Fibroblast of mammary gland (primary cell): ENCODE measurements at places on chromosomes 5 and 9.
A peak's percentile ranks its signal among the peaks of the same experiment; 100 is the strongest.

GRCh38 chr9:100848726-100849125 is 179.8 kb upstream of the PLPPR1 start:
- no peak for DNase-seq

GRCh38 chr5:1235379-1235778 is 10.2 kb downstream of the SLC6A18 start:
- DNase-seq = no peak

GRCh38 chr5:404666-405241 is 38.2 kb upstream of the EXOC3 start:
- no peak for DNase-seq

DNA sequence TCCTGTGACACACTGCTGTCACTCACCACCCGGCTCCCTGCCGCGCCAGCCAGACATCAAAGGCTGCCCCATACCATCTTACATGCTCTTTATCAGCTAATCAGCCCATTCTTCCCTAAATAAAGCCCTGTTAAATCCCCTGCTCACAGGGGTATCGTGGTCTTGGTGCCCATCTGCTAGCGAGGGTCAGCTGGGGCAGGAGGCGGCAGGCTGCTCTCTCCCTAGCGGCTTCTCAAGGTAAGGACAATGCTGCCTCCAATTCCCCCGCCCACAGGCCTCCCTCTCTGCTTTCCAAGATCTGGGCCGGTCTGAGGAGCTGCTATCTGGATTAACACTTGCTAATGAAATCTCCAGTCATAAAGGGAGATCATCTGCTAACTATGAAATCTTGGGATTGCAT is 26.8 kb downstream of the BARHL1 start:
- DNase-seq = no peak

GRCh38 chr9:98315067-98315453 is 59.6 kb upstream of the TBC1D2 start:
- no peak for DNase-seq

DNA sequence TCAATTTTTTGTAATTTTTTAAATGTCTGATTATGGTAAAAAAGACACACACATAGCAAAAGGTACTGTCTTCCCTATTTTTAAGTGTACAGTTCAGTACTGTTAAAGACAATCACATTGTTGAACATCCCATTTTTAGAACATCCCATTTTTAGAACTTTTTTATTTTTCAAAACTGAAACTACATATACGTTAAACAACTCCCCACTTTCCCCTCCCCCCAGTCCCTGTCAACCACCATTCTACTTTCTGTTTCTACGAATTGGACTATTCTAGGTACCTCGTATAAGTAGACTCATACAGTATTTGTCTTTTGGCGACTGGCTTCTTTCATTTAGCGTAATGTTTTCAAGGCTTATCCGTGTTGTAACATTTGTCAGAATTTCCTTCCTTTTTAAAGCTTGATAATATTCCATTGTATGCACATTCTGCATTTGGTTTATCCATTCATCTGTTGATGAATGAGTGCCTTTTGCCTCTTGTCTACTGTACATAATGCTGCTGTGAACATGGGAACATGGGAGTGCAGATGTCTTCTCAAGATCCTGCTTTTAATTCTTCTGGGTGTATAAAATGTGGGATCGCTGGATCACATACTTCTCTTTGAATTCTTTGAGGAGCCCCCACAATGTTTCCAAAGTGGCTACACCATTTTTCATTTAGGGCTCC is 154.0 kb downstream of the PIK3R1 start:
- DNase-seq = no peak

DNA sequence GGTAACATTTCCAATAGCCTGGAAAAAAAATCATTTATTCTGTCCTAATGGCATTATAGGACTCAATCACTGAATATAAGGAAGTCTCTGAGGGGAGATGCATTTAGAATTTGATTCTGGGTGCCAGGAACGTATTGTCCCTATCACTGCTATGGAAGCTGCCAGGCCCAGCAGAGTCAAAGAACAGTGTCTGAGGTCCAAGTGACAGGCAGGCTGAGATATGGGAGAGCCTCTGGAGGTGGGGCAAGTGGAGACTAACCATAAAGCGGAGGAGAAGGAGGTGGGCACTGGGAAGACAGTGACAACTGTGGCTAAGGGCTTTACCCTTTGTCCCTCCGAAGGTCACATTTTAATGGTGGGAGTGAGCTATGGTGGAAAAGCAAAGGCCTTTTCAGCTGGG is 505.5 kb downstream of the CTNND2 start:
- no peak for DNase-seq

DNA sequence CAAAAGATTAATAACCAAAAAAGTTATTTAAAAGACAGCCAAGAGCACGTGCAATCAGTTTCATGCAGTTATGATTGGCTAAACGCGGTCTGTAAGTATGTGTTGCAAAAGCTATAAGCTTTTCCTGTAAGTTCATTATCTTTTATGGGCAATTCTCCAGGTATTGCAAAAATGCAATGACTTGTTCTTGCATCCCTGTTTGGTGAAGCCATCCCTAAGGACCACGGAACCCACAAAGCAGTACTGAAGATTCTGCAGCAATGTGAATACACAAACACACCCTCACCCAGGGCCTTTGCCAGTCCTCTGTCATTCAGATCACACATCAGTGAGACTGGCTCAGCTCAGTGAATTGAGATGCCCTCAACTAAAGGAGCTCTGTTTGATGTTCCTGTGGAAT is 11.4 kb downstream of the GCNT4 start:
- DNase-seq = peak; percentile 63

GRCh38 chr5:102590467-102590866 is 91.7 kb upstream of the SLCO6A1 start:
- DNase-seq = no peak

- peak; percentile 59 for DNase-seq
These were observed 54.0 kb downstream of the PLPP1 start for GRCh38 chr5:55480781-55481180.

DNA sequence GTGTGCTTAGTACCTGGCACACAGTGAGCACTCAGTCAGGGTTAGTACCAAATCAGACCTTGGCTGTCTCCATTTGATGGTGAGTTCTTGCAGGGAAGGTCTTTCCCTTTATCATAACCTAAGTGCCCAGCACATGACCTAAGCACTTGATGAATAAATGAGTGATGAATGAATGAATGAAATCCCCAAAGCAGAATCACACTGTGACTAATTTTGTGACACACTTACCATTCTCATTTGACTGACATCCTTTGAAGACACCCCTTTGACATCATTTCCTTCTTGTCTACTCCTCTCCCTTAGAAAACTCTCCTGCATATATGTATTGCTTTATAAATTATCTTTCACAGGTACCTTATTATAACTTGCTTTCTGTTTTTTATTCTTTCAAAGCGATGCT is 130.2 kb upstream of the ELL2 start:
- no peak for DNase-seq

DNA sequence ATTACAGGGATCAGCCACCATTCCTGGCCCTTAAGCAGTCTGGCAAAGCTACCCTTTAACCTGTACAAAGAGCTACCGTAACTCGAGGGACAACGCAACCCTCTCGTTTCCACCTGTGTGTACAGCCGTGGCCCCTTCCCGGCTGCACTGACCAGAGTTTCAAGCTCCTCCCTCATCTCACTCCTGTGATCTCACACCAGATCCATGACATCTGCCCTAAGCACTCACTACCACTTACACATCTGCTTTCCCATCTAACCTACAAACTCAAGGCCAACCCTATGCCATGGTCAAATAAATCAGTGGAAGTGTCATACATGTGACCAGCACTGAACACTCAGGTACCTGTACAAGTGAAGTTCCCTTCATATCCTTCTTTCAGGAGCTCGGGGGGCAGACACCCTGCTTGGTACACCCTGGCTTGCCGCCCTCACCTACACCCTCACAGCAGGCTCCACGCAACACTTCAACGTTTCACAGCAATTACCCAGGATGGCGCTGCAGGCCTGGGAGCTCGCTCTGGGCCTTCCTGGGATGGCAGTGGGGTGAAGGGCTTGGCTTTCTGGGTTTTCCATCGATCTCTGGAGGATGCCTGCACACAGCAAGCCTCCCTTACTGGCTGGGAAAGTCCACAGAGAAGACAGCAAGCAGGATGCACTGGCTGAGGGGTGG is 61.7 kb downstream of the PRRT1B start:
- no peak for DNase-seq

DNA sequence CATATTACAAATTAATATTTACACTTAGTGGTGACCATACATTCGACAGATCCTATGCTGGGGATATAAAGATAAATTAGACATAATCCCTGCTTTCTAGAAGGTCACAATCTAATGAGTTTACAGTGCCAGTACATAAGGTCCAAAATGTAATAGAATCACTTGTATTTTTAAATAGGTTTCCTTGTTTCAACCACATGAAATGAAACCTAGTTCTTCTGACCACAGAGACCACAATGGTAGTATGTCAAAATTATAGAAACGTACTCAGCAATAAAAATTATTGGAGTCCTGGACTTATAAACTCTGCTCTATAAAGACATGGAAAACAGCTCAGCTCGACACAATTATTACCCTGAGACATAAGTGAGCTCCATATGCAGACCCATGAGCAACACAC is 444.3 kb downstream of the SPOCK1 start:
- no peak for DNase-seq

DNA sequence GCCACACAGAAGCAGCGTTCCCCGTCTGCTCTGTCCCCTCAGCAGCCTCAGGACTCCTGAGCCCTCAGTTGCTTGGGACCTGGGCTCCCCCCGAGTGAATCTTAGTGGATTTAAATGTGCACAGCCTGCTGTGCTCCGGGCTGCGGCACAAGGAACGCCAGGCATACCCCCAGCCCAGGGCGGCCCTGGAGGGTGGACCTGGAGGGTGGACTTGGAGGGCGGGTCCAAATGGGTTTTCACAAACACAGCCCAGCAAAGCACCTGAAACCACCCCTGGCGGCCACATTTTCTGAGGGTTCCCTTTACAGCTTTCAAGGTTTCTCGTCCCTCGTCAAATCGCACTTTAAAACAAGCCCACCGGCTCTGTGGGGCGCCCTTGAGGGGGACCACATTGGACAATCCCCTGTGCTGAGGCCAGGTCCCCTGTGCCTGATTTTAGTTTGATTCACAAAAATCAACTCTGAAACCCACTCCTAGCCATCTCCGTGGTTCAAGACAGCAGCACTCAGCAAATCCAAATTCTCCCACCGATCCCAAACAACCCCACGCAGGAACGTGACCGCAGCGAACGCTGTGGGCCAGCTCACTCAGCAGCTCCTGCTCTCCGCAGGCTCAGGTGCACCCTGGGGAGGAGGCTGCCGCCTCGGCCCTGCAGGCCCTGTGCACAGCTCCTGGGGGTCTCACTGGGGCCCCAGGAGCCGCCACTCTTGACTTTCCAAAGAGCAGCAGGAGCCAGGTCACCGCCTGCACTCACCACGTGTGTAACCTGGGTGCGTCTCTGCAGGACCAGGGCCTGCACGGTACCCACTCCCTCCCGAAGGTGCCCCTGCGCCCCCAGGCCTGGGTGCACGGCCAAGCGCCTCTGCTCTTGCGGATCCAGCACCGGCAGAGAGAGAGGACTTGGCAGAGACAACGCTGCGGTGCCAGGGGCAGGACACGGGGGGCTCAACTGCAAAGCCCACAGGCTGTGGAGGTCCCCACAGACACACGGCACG is 29.1 kb downstream of the TERT start:
- DNase-seq = no peak

- peak; percentile 77 for DNase-seq
These were observed 406.6 kb upstream of the TNC start for GRCh38 chr9:115524453-115525059.

- no peak for DNase-seq
These were observed 15.3 kb upstream of the SLC27A6 start for GRCh38 chr5:128949847-128950546.

GRCh38 chr5:135127439-135128240 is 93.6 kb upstream of the PITX1 start:
- DNase-seq = peak; percentile 85

GRCh38 chr9:129469988-129470316 is 150.9 kb downstream of the C9orf50 start:
- DNase-seq = no peak

DNA sequence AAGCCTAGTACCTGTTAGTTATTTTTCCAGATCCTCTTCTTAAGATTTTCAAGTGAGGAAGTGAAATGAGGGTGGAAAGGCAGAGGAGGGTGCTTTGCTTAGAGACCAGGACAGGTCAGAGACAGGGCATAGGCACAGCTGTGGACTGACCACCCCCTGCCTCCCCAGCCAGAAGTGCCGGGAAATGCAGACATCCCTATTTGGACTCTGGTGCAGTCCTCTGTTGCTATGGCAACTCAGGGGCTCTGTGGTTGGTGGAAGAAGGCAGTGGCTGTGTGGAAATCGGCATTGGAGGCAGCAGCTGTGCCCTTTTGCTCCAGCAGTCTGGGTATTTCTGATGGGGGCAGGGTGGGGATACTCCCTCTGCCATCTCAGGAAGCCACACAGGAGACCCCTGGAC is 43.3 kb upstream of the NDFIP1 start:
- no peak for DNase-seq

DNA sequence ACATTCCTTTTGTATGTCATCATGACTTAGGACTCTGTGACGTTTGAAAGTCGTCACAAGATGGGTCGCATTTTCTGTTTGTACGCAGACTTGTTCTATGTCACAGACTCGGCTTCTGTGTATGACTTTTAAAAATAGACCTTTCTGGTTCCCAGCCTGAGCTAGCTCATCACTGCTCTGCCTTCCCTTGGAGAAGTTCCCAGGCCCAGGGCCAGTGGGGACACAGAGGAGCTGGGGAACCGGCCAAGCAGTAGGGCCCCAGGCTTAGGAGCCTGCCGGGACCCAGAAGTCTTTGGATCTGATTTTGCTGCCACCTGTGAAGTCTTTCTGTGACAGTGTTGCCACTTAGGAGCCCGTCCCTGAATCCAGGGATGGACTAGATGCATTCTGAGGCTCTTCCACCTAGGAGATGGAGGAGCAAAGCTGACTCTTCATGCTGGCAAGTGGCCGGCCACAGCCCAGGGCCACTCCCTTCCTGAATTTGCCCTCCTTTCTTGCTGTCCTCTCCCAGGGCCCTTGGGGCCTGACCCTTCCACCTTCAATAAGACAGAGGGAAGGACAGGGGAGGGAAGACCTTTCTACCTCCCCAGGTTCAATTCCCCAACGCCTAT is 18.1 kb upstream of the UBE2QL1 start:
- DNase-seq = no peak
